ENCODE measurements at places on chromosomes 2 and 18.

DNA sequence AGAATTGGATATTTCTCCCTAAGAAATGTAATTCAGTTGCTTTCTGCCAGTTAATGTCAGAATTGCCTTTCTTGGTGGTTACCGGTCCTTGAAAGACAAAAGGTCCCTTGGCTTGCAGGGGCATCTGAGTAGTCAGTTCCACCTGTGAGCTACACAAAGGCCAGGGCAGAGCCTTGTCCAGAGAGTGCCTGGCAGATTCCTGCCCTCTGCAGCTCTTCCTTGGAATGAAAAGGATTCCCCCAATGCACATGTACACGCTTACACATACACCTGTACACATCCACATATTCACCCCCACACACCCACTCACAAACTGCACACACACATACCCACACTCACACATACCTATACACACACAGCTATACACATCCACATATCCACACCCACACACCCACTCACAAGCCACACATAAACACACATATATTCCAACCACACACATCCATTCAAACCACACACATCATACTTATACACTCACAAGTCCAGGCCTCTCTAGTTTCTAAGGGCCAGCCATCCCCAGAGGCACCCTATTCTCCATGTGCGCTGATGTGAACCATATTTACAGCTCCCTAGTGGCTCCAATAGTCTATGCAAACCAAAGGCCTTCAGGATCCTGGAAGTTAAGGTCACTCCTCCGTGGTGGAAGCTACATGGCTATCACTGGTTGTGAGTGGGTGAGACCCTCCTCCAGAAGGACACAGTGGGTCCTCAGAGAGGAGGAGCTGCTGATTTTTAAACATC lies 9.6 kb downstream of the CYRIA start:
- no peak for DNase-seq

- DNase-seq, result no peak
Measured at GRCh38 chr2:42091671-42092070, 43.9 kb downstream of the PKDCC start.

- no peak for DNase-seq
Measured at GRCh38 chr2:160590664-160591063, 97.1 kb upstream of the RBMS1 start.

DNA sequence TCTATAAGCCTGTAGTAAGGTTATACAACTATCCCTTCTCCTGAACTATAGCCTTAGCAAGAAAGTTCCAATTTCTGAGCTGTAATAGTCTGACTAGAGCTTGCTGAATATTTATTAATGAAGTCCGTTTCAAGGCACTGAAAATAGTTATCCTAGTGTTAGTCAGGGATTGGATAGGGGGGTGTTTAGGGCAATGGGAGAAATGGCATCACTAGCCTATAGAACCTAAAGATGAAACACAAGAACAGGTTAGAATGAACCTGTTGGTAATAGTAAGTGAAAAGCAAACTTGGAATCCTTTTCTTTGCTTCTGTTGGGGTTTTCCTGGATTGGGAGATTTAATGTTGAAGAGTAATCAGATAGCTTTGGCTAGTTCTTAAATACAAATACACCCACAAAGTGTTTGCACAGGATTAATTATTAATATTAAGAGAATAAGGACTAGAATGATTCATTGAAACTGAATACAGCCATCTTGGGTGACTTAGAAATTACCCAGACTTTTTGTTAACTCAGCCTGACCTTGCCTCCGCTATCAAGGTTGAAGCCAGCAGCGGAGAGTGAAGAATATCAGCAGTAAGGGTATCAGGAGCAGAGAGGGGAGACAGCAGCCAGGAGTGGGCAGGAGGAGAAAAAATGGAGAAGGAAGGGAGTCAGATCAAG lies 14.4 kb downstream of the CCNT2 start:
- no peak for DNase-seq
